ENCODE measurements at places on chromosomes 4 and X.

DNA sequence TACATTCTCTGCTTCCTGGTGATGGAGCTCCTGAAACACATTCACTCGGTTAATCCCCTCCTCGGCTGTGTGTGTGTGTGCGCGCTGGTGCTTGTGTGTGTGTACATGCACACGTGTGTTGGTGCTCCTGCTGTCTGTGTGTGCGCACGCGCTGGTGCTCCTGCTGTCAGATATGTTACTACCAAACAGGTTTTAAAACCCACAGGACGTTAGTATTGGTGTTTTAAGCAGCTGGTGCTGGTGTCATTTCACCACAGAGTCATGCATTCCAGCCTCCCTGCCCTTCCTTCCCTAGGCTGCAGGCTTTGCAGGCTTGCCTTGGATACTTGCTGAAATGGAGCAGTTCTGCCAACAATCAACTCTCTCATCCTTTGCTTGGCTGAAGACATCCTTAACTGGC lies 48.1 kb upstream of the CPLX1 start:
- no peak for DNase-seq

DNA sequence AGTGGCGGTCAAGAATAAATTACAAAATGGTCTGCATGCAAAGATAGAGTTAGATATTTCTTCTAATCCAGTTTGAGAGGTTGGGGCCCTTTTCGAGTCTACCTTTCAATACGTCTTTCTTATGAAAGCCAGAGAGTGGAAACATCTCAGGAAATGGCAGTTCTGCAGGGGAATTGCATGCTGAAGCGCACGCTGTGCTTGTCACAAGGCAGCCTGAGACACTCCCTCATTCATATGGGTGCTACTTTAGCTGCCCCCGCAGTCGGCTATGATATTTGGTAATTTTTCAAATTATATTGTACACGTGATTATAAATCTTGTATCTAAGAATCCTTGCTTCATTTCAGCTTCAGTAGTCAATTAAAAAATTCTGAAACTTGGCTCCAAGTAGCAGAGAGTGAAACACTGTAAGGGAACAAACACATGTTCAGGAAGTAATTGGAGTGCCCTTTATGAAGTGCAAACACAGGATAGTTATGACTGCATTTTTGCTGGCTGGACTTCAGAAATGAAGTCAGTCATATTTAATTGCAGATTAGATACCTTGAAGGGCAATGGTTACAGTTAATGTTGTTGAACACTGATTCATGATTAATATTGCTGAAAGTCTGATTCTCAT lies 145.5 kb upstream of the NAP1L5 start:
- DNase-seq, result no peak

DNA sequence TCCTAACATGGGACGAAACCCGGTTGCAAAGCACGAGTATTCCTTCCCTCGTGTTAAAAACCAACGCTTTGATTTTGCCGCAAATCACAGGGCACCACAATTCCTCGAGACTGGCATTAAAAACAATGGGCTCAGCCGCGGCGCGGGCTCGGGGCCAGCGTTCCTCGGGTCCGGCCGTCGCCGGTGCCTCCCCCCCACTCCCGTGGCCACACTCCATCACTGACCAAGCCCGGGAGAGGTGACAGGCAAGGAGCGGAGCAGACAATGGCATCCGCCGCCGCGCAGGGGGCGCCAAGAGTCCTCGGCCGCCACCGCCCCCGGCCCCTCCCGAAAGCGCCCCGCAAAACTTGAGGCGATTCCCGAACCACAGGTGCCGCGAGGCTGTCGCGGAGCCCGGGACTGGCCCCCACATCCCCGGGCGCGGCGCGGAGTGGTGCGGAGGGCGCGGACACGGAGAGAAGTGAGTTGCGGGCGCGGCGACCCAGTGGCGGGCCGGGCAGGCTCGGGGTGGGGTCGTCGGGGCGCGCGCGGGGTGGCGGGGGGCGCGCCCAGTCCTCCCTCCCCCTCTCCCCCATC lies 445 bp downstream of the AP1S2 start:
- peak; percentile 17 for DNase-seq

GRCh38 chr4:28313729-28314713 lies 1453.4 kb downstream of the STIM2 start:
- DNase-seq, result no peak

- no peak for DNase-seq
These were observed 7.0 kb downstream of the SFRP2 start for GRCh38 chr4:153781717-153782416.

DNA sequence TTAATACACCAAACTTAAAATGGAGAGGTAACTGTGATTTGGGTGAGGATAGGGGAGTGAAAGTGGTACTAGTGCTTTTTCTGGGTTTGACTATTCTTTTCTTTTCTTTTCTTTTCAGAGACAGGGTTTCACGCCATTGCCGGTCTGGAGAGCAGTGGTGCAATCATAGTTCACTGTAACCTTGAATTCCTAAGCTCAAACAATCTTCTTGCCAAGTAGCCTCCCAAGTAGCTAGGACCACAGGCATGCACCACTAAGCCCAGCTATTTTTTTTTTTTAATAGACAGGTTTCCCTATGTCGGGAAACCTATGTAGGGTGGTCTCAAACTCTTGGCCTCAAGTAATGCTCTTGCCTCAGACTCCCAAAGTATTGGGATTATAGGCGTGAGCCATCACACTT lies 3.0 kb upstream of the ARMCX4 start:
- no peak for DNase-seq

- no peak for DNase-seq
These were observed 238.6 kb downstream of the DCTD start for GRCh38 chr4:182678590-182678989.

DNA sequence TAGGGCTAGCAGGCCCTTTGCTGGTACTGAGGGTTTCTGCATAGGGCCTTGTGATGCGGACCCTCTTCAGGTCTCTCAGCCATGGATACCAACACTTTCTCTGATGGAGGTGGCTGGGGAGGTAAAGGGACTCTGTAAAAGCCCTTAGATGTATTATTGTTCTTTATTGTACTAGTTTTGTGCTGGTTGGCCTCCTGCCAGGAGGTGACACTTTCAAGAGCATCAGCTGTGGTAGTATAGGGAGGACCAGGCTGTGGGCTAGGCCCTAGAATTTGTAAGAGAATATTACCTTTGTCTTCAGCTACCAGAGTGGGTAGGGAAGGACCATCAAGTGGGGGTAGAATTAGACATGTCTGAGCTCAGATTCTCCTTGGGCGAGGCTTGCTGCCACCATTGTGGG lies 936.3 kb downstream of the CENPC start:
- DNase-seq, result no peak

- DNase-seq, result no peak
These were observed 3.5 kb downstream of the EPGN start for GRCh38 chr4:74311696-74312313.

- no peak for DNase-seq
These were observed 270.3 kb downstream of the DHRSX start for GRCh38 chrX:2230457-2230856.

GRCh38 chrX:16836371-16836770 lies 33.8 kb downstream of the RBBP7 start:
- DNase-seq, result no peak

DNA sequence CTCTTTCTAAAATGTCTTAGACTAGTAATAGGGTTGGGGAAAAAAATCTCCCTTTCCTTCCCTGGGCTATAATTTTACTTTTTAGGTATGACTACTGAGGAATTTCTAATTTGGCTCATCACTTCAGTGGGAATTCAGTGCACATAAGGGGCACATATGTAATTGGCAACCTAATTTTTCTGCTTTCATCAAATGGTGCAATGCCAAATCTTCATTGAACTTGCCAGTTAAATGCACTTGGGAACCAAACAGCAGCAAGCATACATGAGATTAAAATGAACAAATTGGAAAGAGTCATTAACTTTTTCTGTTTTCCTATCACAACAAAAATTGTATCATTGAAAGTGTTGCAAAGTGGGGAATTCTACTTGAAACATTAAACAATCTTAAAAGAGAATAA lies 2.9 kb upstream of the CCSER1 start:
- DNase-seq, result no peak

DNA sequence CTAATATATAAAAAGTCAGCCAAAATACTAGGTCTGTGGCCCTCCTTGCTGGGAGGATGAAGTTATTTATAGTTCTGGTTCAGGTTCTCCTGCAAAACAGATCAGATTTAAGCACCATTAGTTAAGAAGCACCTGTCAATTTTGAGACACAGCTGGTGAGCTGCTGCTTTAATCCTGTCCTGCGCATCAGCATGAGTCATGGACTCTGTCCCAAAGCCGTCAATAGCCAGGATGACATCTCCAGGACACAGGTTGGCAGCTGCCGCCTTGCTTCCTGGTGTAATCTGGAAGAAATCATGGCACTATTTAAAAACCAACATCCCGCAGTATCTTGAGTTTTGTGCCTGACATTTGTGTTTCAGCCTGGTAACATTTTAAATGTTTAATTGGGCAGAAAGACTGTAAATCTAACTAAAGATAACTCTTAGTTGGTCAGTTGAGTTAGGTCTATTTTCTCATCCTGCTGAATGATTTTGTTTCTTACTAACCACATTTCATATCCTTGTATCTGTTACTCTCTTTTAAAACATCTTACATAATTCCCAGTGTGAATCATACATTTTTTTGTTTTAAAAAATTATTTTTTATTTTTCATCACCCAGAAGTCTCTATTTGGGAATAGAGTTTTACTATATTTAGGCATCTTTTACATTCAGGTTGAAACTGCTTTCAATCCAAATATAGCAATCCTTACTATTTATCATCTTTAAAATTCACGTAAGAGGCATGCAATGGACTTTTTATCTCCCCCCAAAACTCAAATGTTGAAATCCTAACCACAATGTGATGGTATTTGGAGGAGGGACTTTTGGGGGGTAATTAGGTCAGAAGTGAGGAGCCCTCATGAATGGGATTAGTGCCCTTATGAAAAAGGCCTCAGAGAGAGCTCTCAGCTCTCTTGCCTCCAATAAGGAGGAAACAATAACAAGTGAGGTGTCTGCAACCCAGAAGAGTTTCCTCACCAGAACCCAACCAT lies 10.1 kb downstream of the PDLIM3 start:
- DNase-seq, result no peak

GRCh38 chr4:121726642-121727268 lies 30.0 kb upstream of the ANXA5 start:
- no peak for DNase-seq

- no peak for DNase-seq
These were observed 38.2 kb downstream of the PPP1R2C start for GRCh38 chrX:42739741-42740140.

DNA sequence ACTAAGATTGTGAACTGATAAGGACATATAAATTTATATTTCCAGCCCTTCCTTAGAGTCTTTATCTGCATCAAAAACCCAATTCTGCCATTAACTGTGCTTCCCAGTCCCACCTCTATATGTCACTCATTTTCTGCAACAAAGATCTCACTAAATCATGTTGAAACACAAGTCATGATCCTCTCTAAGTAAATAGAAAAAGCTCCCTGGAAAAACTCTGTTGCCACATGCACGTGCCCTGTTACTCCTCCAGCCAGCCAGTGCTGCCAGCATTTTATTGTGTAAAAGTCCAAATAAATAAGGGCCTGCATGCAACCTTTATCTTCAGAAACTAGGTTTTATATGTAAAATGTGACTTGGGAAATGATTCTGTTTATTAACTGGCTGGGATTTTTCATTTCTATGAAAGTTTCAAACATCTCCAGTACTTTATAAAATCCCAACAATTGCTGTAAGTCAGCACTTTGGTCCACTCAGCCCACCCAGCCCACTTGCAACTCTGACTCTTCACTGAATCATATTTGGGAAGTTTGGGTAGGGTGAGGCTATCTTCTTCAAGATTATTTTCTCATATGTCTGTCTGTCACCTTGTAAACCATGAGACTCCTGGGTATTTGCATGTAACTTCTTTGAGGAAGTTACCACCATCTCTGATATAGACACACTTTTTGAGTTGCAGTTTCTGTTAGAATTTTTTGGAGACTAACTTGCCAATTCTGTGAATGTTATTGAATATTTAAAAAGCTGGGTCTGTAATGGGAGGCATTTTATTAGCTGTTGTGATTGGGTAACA lies 40.0 kb upstream of the SMARCA5 start:
- DNase-seq, result no peak

DNA sequence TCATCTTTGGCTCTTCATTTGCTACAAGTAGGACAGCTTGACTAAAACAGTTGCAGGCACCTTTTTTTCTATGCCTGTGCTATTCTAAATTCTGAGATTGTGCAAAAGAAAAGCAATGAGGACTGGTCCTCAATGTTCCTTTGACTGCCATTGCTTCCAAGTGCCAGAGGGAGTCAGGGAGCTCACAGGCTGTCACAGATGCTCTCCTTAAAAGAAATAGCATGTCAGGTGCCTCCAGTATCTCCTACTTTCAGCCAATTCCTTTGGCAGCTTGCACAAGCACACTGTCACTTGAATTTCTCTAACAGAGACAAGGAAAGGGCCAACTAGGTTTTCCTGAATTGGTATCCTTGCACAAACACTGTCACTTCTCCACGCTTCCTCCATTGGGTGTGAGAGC lies 228.2 kb downstream of the ADGRA3 start:
- no peak for DNase-seq

GRCh38 chrX:44261286-44261685 lies 82.2 kb downstream of the EFHC2 start:
- DNase-seq, result no peak

DNA sequence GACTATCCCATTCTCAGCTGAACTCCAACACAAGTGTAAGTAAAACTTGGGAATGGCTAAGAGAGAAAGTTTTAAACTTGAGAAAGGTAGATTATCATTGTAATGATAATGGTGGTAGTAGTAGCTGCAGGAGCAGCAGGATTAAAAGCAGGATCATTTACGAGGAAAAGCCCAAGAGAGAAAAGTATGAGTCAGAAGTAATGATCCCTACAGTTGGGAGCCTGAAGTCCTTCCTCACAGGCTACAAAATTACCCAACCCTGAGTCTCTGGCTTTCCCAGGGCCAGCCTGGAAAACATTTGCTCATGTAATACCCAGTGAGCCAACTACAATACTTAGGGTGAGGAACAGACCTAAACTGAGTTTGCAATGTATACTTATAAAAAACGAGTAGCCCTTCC lies 4.4 kb upstream of the PRDM8 start:
- no peak for DNase-seq

GRCh38 chrX:3743801-3744439 lies 30.5 kb upstream of the PRKX start:
- DNase-seq, result no peak

GRCh38 chr4:84019626-84020025 lies 479.5 kb downstream of the NKX6-1 start:
- no peak for DNase-seq

GRCh38 chr4:83013420-83013867 lies 2.8 kb upstream of the LIN54 start:
- no peak for DNase-seq
